NCI-H774 (cell line): ENCODE measurements at places on chromosomes 1 and 21.

DNA sequence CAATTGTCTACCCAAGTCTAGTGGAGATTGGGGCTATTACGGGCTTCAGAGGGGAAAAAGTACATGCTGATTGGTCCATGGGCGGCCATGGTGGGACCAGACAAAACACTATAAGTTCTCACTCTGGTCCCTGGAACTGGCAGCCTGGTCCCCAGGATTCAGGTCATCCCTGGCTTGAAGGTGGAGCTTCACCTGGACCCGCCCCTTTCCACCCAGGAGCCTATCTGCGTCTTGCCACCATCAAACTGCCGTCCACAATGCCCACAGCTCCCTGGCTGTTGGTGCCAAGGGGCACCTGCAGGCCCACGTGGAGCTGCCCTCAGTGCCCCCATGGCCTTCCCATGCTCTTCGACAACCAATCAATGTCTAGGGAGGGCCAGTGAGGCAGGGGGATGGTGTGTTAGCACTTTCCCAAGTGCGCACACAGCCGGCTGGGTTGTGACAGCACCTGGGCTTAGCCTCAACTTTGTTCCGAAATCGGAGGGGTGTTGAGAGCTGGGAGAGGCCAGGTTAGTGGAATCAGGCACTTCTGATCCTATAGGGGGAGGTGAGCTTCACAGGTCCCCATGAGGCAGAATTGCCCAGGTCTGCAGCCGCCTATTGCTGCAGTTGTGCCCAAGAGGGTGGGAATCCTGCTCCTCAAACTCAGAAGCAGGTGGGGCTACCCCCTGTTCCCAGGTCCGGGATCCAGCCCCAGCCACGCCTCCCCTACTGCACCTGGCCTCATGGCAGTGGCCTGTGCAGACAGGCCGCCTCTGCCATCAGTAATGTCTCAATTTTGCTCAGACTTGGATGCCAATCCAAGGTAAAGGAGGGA lies 1369.4 kb upstream of the PRMT6 start:
- DNase-seq, result no peak

- peak; percentile 97 for DNase-seq
Observed at GRCh38 chr1:233714631-233715217, 100.8 kb downstream of the KCNK1 start.

DNA sequence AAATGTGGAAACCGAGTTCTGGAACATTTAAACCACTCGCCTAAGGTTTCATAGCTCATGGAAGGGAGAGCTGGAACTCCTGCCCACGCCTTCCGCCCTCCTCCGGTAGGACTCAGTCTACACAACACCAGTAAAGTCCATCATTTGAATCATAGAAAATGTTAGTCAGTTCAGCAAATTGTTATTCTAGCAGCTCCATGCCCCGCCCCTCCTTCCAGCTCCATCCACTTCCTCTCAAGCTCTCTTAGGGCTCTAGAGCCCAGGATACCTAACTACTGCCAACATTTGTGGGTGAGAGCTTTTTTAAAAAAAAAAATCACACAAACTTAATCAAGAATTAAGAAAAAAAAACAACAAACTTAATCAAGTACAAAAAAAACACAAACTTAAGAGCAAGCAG lies 121.8 kb downstream of the TBX15 start:
- DNase-seq, result no peak

GRCh38 chr21:44510109-44510507 lies 29.9 kb downstream of the KRTAP10-1 start:
- no peak for DNase-seq

DNA sequence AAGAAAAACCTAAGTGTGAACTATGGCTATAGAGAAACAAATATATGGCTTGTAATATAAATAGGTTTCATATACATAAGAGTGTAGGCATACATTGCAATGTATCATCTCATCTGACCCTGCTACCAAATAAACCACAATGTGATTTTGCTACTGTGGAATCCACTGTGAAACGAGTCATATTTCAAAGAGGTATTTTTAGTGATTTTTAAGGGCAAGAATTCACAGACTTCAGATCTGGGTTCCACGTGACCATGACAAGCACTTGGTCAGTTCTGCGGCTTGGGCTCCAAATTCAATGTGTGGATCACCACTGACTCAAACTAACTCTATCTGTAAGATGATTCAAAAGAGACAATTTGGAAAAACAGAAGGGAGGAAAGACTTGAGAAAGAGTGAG lies 147.0 kb upstream of the ERG start:
- DNase-seq, result no peak

- no peak for DNase-seq
Observed at GRCh38 chr1:44590475-44590874, 83.8 kb downstream of the TMEM53 start.
